Cortex of kidney (tissue), 1 donor: ENCODE measurements at places on chromosomes 7 and 10.

DNA sequence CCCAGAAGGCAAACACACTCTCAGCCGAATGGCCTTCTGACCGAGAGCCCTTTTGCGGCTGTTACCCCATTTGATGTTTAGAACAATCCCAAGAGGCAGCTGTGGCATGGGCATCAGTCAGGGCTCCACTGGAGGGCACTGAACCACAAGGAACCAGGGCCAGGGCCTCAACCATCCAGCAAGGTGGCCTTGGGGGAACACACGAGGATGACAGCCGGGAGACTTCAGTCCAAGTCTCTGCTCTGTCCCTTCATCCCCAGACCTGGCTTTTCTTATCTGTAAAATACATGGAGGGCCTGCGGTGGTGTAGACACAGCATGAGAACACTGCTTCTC lies 63.6 kb upstream of the INSIG1 start:
- no peak for DNase-seq

DNA sequence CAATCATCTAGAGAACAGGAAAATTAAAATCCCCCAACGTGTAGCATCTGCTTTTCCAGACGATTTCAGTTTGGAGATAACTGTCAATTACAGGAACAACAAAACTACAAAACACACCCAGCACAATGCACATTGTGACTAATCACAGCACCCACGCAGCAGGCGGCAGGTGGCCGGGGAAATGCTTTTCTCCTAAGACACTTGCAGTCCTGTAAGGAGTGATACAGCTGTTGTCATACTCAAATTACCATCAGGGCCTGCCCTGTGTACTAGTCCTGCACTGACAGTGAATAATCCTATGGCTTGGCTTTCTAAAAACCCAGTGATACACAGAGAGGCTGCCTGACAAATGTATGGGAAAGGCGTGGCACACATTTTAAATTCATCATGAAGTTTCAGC lies 37.8 kb downstream of the COBL start:
- no peak for DNase-seq

DNA sequence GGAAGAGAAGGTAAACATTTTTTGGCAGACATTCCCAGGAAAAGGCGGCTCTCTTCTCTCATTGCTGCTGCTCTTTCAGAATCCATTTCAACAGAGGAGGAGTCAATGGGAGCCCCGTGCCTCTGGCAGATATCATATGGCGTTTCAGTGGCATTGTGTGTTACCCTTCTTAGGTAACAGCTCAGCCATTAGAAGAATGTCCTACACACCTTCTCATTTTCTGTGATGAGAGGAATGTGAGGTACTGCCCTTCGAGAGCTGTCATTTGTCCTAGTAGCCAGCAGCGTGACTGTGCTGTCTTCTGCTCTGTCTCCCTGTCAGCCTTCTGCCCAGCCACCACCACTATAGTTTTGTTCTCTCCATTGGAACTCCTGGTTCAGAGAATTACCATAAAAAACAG lies 102.4 kb downstream of the EGFR start:
- no peak for DNase-seq

DNA sequence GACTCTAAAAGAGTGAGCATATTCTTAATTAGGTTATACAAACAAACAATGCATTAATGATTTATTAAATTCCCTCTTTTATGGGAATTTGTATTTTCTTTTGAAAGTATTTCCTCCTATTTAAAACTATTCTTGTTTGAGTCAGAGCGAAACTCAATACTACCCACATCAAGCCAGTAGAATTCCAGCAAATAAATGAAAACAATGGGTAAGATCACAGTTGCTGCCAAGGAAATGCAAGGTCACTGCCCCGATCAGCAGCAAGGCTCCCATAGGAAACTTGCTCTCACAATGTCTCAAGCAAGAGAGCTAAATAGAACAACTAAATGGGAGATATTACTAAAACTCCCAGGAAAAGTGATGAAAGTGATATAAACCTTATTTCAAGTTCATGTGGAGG lies 206.3 kb downstream of the THSD7A start:
- no peak for DNase-seq

DNA sequence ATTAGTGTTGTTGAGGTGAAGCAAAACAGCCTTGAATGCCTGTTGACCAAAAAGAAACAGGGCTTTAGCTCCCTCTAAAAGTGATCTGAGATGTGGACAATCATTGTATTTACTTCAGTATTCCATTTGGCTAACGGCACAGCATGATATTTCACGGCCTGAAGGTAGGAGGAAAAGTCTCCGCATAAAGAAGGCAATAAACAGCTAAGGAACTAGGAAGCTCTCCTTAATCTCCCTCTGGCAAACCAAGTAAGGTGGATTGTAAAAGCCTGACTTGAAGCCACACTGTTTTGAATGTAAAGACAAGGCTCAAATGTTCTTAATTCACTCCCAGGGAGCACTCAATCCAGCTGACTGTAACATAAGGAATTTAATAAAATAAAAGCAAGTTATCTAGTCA lies 160.0 kb upstream of the ZNF804B start:
- DNase-seq, result no peak

DNA sequence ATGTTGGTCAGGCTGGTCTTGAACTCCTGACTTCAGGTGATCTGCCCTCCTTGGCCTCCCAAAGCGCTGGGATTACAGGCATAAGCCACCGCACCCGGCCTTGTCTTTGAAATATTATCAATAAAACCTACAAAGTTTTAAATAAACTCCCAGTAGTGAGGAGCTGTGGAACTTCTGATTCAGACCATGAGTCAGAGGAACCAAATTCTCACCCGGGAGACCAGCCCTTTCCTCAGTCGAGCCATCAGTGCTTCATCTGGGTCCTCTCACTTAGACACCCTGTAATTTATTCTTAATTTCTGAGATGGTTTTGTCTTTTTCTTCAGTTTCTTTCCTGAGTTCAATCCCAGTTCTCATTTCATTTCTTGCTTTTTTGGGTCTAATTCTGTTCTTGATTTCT lies 68.6 kb downstream of the DYNC2I1 start:
- no peak for DNase-seq

GRCh38 chr7:1909476-1909875 lies 239.4 kb downstream of the ELFN1 start:
- DNase-seq, result no peak
